ENCODE measurements at places on chromosomes 6 and 20.

DNA sequence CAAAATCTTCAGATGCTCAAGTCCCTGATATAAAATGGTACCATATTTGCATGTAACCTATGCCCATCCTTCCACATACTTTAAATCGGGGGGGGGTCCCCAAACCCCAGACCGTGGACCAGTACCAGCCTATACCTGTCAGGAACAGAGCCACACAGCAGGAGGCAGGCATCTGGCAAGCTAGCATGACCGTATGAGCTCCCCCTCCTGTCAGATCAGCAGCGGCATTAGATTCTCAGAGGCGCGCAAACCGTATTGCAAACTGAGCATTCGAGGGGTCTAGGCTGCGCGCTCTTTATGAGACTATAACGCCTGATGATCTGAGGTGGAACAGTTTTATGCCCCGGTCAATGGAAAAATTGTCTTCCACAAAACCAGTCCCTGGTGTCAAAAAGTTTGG, 30.7 kb downstream of the FGD2 start:
- H3K27ac ChIP-seq = no peak overlapping the region
- H3K36me3 ChIP-seq = no peaks in the 10 kb centered on the region
- peaks cover 5% of the 10 kb centered on the region for H3K4me1 ChIP-seq

- H3K27ac ChIP-seq = no peak overlapping the region
- no peak overlapping the region for H3K4me3 ChIP-seq
- no peaks in the 10 kb centered on the region for H3K27me3 ChIP-seq
- peaks cover 5% of the 10 kb centered on the region for H3K36me3 ChIP-seq
- peaks cover 4% of the 10 kb centered on the region for H3K4me1 ChIP-seq
These were observed 158.6 kb downstream of the RNF144B start for GRCh38 chr6:18545726-18546125.

DNA sequence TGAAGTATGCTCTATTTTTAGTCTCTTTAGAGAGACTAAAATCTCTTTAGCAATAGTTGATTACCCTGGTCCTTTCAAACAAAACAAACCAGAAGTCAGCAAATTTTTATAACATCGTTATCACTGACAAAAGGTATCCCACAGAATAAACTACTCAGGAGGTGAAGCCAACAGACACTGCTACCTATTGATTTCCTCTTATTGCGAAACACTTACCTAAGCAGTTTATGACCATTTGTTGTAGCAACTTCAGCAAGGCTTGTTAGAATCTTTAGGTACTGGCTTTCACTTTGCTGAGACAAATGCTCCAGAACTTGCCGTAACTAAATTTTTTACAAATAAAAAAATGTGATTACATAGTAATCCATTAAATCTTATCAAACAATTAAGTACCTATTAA, 64.4 kb downstream of the HACE1 start:
- peaks cover under 1% of the 10 kb centered on the region for H3K4me1 ChIP-seq
- no peaks in the 10 kb centered on the region for H3K27me3 ChIP-seq
- peaks cover 4% of the 10 kb centered on the region for H3K36me3 ChIP-seq
- no peak for DNase-seq

DNA sequence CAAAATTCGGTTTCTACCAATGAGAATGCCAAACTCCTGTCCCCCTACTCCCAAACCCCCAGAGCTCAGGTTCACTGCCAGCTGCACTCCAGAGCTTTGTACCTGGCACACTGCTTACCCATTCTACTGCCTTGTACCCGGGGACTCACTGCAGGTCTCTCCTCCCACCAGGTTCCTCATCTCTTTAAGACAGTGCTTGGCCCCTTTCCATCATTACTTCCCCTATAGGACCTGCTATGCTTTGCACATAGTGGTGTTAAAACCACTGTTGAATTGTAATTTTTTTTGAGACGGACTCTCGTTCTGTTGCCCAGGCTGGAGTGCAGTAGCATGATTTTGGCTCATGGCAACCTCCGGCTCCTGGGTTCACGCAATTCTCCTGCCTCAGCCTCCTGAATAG, 25.9 kb downstream of the LYRM4 start:
- DNase-seq = no peak
- no peak overlapping the region for H3K4me3 ChIP-seq
- H3K27me3 ChIP-seq = no peaks in the 10 kb centered on the region
- no peaks in the 10 kb centered on the region for H3K4me1 ChIP-seq
- peaks cover 2% of the 10 kb centered on the region for H3K36me3 ChIP-seq

DNA sequence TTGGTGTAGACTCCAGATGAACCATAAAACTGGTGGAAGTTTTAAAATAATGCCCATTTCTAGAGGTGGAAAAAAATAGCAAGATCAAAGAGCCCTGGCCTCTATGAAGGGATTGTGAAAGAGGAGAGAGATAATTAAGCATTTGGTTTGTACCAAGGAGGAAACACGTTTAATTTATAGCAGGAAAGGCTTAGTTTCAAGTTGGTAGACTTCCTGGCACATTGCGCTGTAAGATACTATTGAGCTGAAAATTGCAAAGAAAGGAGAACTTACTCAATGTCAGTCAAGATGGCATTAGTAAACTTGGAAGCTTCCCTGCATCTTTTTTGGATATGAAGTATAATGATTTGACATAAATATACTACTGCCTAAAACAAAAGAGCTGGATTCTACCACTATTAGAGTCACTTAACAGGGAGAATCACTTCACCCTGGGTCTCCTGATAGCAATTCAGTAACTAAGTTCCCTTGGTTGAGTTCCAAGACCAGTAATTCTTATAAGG, 24.4 kb downstream of the MARCKS start:
- no peak overlapping the region for H3K4me3 ChIP-seq
- peaks cover 1% of the 10 kb centered on the region for H3K36me3 ChIP-seq
- peaks cover 25% of the 10 kb centered on the region for H3K4me1 ChIP-seq
- no peak for DNase-seq

- H3K27me3 ChIP-seq = no peaks in the 10 kb centered on the region
- H3K4me1 ChIP-seq = peaks cover 78% of the 10 kb centered on the region
- no peak overlapping the region for H3K4me3 ChIP-seq
These were observed 47.8 kb upstream of the NT5E start for GRCh38 chr6:85402071-85402470.

GRCh38 chr6:149181304-149181703, 136.2 kb upstream of the TAB2 start:
- peaks cover 9% of the 10 kb centered on the region for H3K36me3 ChIP-seq
- H3K4me1 ChIP-seq = peaks cover 18% of the 10 kb centered on the region
- DNase-seq = no peak
- no peaks in the 10 kb centered on the region for H3K27me3 ChIP-seq
- H3K27ac ChIP-seq = no peak overlapping the region

- no peak overlapping the region for H3K4me3 ChIP-seq
- H3K27me3 ChIP-seq = no peaks in the 10 kb centered on the region
- H3K27ac ChIP-seq = no peak overlapping the region
- peaks cover 2% of the 10 kb centered on the region for H3K36me3 ChIP-seq
- peaks cover 18% of the 10 kb centered on the region for H3K4me1 ChIP-seq
These were observed 8.7 kb downstream of the GPLD1 start for GRCh38 chr6:24480705-24481104.

All from chondrocyte (in vitro differentiated cells).